ENCODE measurements at places on chromosomes 2 and 18. TPM values are rescaled to one million over a fixed set of nuclear protein-coding genes. Genes with fewer than 3 reads are reported as not detected.

DNA sequence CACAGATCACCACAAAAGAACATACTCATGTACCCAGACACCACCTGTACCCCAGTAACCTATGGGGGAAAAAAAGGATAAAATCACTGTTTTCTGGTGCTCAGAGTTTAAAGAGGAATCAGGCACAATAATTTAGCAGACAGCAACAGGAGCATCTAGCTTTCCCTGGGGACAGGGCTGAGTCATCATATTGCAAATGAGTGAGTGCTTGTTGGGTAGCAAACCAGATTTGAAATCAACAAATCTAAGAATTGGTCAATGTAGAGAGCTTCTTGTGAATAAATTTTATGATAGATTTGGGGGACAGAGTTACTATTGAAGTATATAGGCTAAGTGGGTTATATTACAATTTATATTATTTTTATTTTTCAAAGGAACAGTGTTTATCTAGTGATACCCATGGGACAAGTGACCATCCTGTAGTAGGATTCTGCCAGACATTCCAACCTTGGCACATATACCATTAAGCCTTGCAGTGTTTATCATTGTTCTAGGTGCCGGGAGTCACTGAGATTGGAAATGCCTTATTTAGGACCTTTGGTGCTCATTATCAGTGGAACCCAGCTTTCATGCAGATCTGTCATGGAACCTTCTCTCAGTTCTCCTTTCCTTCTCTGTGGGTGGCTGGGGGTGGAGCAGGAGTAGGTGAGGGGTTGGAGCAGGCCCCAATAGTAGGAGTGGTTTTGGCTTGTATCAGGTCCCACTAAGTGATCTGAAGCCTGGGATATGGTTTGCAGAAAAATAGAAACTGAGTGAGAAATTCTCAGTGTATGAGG is 117.2 kb downstream of the CERS6 start:
- H3K4me3 ChIP-seq, result no peak overlapping the region
- no peak overlapping the region for H3K27ac ChIP-seq
- DNase-seq, result no peak

- H3K4me3 ChIP-seq, result no peak overlapping the region
- no peaks in the 10 kb centered on the region for H3K36me3 ChIP-seq
- no peak for DNase-seq
- H3K27ac ChIP-seq, result no peak overlapping the region
- H3K4me1 ChIP-seq, result no peaks in the 10 kb centered on the region
Observed at GRCh38 chr2:12194968-12195367, 448.5 kb downstream of the LPIN1 start.

DNA sequence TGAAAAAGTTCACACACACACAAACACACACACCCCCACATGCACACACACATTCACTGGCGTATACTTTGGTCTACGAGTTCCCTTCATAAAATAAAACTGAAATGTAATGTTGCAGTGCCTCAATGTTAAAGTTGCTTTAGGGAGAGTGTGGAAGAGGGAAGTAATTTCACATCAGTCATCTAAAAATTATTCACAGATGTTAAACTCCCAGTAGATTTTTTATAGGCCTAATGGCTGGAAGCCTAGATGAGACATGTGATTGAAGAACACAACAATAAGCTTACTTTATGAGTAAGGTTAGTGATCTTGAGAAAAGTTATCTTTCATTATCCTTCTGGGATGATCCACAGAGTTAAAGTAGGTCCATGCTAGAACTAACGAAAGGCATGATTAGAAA is 506.7 kb upstream of the CNTNAP5 start:
- no peak for DNase-seq
- H3K4me1 ChIP-seq, result no peaks in the 10 kb centered on the region
- H3K4me3 ChIP-seq, result no peak overlapping the region
- H3K36me3 ChIP-seq, result no peaks in the 10 kb centered on the region
- H3K27ac ChIP-seq, result no peak overlapping the region

- H3K36me3 ChIP-seq, result no peaks in the 10 kb centered on the region
- no peaks in the 10 kb centered on the region for H3K27me3 ChIP-seq
- DNase-seq, result no peak
- H3K4me3 ChIP-seq, result no peak overlapping the region
- H3K27ac ChIP-seq, result no peak overlapping the region
Observed at GRCh38 chr2:41033127-41033526, 581.2 kb upstream of the SLC8A1 start.

The HOXD1 gene
- not detected for polyA plus RNA-seq

Data from GM12878 (cell line).